Nephron progenitor cell (in vitro differentiated cells): ENCODE measurements at places on chromosomes 4 and X.

DNA sequence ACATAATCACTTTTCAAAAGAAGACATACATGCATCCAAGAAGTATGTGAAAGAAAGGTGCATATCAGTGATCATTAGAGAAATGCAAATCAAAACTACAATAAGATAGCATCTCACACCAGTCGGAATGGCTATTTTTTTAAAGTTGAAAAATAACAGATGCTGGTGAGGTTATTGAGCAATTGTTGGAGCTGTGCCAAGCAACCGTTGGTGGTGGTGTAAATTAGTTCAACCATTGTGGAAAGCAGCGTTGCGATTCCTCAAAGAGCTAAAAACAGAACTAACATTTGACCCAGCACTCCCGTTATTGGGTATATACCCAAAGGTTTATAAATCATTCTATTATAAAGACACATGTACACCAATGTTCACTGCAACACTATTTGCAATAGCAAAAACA lies 14.2 kb downstream of the COX7B2 start:
- no peak for DNase-seq

DNA sequence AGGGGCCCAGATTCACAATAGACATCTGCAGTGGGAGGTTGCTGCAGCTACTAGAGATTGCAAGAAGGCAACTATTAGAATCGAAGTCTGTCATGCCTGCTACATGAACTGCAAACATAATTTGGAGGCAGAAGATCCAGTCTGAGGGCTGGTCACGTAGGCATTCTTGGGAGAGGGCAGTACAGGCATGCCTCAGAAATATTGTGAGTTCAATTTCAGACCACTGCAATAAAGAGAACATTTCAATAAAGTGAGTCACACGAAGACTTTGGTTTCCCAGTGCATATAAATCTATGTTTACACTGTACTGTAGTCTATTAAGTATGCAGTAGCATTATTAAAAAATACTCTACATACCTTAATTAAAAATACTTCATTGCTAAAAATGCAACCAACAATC lies 585.8 kb upstream of the FAT1 start:
- DNase-seq: no peak

- no peak for DNase-seq
Measured at GRCh38 chr4:66169341-66169740, 499.1 kb upstream of the EPHA5 start.

GRCh38 chr4:21474195-21474594 lies 474.4 kb downstream of the KCNIP4 start:
- DNase-seq: no peak

- no peak for DNase-seq
Measured at GRCh38 chr4:42636645-42636949, 20.3 kb downstream of the ATP8A1 start.

GRCh38 chrX:109199726-109200125 lies 282.2 kb downstream of the GUCY2F start:
- DNase-seq: no peak

GRCh38 chr4:123204737-123205136 lies 191.9 kb upstream of the SPRY1 start:
- DNase-seq: no peak

- DNase-seq: no peak
Measured at GRCh38 chr4:185261946-185262345, 52.5 kb downstream of the SNX25 start.

DNA sequence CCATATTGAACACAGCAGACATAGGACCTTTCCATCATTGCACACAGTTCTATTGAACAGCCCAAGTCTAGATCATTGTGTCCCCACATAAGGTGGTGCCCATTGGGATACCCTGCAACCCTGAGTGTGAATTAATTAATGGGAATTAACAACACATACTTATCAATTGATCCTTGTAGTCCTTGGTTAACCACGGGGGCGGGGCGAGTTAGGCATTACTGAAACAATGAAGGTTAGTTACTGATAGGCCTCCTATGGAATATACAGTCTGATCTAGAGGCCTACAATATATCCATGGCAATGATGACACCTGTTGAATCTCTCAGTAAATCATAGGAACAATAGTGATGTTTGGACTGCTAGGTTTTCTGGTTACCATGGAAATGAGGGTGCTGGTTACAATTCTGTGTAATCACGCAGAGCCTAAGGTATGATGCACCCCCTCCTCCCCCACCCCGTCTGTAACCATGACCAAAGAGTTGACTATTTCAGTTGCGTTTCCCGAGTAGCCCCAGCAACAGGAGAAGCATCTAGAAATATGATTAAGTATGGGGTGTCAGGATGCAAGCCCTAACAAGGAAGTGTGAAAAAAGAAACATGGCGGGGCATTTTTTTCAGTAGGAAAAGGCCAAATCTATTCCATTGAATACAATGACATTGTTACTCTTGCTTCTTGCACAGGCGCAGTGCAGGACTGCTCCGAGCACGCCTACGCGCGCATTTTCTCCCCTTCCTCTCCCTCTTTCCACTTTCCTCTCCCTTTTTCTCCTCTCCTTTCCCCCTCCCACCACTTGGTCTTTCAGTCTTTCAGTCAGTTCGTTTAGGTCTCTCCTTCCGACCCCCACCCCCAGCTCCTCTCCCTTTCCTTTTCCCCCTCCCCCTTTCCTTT lies 677 bp upstream of the NONO start:
- DNase-seq: peak; percentile 4
